ENCODE measurements at places on chromosomes 2 and 18. TPM values are rescaled to one million over a fixed set of nuclear protein-coding genes. Genes with fewer than 3 reads are reported as not detected.

MARCHF4 gene
- total RNA-seq = 1.0 TPM

CRYGD gene
- not detected for total RNA-seq

ANKRD44 gene
- total RNA-seq = 2.0 TPM

ANXA4 gene
- 33.1 TPM for total RNA-seq

LOXL3 gene
- total RNA-seq = 18.6 TPM

CELF4 gene
- total RNA-seq = not detected

CYBRD1 gene
- total RNA-seq = 37.9 TPM

SIX3 gene
- not detected for total RNA-seq
